Right atrium auricular region (tissue), 2 donors: ENCODE measurements at places on chromosomes 4 and X. TPM values are rescaled to one million over a fixed set of nuclear protein-coding genes. Genes with fewer than 3 reads are reported as not detected.

DNA sequence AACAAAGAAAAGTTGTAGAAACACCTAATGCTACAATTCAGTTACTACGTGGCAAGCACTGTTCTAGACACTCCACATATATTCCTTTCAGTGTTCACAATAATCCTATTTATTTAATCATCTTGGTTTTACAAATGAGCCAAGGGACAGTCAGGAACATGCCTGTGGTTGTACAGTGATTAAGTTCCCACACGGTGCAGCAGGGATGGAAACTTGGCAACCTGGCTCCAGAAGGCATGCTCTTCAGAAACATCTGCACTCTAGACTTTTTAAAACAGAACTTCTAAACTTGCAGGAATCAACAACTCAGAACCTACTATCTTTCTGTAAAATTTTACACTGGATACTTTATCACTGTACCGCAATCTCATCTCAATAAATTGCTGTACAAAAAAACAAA lies 32.1 kb downstream of the TAPT1 start:
- no peak overlapping the region for H3K27ac ChIP-seq
- peaks cover 54% of the 10 kb centered on the region for H3K4me1 ChIP-seq

GRCh38 chrX:49876750-49877149 lies 2.5 kb upstream of the USP27X start:
- no peaks in the 10 kb centered on the region for H3K36me3 ChIP-seq
- no peaks in the 10 kb centered on the region for H3K4me1 ChIP-seq
- H3K4me3 ChIP-seq = no peak overlapping the region

DNA sequence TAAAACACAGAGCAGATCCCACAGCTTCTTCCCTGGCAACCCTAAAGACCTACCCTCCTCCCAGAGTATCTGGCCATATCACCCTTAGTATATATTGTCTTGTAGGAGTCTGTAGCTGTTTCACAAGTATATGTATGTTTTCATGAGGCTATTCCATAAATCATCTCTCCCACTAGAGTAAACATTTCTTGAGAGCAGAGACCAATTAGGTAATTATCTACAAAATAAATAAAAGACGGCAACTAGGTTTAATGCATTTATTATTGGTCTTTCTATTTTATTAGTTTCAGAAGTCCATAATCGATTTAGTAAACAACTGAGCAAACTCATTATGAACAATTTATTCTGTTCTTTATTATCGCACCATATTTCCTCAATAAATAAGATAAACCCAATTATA lies 7.0 kb downstream of the ACOT9 start:
- no peak for DNase-seq
- H3K4me1 ChIP-seq = no peaks in the 10 kb centered on the region
- peaks cover under 1% of the 10 kb centered on the region for H3K36me3 ChIP-seq
- H3K27ac ChIP-seq = no peak overlapping the region

The HMX1 gene
- total RNA-seq = not detected

The ODAPH gene
- total RNA-seq = not detected

The GPR173 gene
- total RNA-seq = 0.93 TPM

The SPATA4 gene
- 4.4 TPM for total RNA-seq

DNA sequence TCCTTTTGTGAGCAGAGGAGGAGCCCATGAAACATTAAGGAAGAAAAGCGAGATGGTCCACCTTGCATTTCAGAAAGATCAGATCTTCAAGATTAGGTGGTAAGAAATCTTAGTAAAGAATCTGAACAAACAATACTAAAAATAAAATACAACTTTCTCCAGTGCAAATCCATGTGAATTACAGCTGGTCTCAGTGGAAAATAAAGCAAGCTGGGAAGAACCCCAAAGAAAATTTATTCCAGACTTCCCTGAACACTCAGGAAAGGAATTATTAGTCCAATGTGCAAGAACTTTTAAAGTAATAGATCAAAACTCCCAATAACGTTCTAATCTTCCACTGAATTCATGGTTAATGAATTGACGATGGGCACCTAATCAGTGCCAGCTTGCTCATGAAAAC lies 37.3 kb upstream of the C1QTNF7 start:
- no peaks in the 10 kb centered on the region for H3K36me3 ChIP-seq
- no peak overlapping the region for H3K4me3 ChIP-seq
- H3K27ac ChIP-seq = no peak overlapping the region
- DNase-seq = no peak
- no peaks in the 10 kb centered on the region for H3K27me3 ChIP-seq

DNA sequence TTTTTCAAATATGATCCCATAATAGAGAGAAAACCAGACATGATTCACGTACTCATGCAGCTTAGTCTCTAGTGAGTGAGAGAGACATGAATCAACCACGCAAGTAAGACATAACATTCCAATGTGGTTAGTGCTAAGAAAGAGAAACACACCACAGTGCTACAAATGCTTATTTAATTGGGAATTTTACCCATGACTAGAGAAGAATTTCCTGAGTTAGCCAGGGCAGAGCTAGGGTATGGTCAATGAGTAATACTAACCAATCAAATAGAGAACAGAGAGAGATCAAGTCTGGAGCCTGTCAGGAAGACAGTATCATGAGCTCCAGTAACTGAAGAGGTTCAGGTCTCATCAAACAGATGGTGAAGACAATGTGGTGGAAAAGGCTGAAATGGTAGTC lies 495.2 kb downstream of the PDGFC start:
- H3K27ac ChIP-seq = no peak overlapping the region
- no peak overlapping the region for H3K4me3 ChIP-seq
- H3K36me3 ChIP-seq = no peaks in the 10 kb centered on the region

- H3K27me3 ChIP-seq = no peaks in the 10 kb centered on the region
- DNase-seq = no peak
- no peak overlapping the region for H3K27ac ChIP-seq
- H3K4me1 ChIP-seq = peaks cover 4% of the 10 kb centered on the region
Measured at GRCh38 chrX:77925764-77926163, 15.3 kb downstream of the ATP7A start.

DNA sequence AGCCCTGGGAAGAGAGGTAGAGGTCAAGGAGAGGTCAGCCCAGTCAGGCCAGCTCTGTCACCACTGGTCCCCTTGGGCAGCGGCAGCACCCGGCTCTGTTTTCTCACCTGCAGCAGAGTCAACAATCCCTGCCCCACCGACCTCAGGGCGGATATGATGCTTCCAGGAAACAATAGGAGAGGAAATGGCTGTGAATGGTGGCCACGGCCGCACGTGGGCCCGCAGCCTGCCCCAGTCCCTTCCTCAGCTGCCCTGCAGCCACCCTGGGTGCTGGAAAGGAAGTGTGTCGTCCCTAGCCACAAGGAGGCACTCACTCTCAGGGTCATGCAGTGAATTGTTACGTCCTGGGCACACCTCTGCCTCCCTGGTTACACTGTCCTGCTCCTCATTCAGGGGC lies 92.5 kb upstream of the ENPP6 start:
- H3K4me1 ChIP-seq = no peaks in the 10 kb centered on the region
- H3K4me3 ChIP-seq = no peak overlapping the region
- DNase-seq = no peak

The KDR gene
- 52.9 TPM for total RNA-seq

DNA sequence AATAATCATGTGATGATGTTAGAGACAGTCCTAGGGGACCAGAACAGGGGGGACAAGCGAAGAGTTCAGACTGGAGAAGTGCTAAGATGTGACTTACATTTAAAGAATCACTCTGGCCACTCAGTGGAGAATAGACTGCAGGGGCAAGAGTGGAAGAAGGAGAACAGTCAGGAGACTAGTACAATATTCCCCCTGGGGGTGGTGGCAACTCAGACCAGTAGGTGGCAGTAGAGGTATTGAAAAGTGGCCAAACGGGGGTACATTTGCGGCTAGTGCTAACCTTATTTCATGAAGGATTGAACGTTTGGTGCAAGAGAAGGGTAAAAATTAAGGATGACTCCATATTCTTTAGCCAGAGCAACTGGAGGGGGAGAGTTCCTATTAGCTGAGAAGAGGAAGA lies 2.7 kb upstream of the BMX start:
- no peak overlapping the region for H3K4me3 ChIP-seq
- H3K4me1 ChIP-seq = no peaks in the 10 kb centered on the region
- DNase-seq = no peak
- H3K36me3 ChIP-seq = no peaks in the 10 kb centered on the region
- no peak overlapping the region for H3K27ac ChIP-seq
- no peaks in the 10 kb centered on the region for H3K27me3 ChIP-seq

- DNase-seq = no peak
- H3K36me3 ChIP-seq = no peaks in the 10 kb centered on the region
- no peaks in the 10 kb centered on the region for H3K4me1 ChIP-seq
- H3K27me3 ChIP-seq = no peaks in the 10 kb centered on the region
- H3K4me3 ChIP-seq = no peak overlapping the region
- H3K27ac ChIP-seq = no peak overlapping the region
Measured at GRCh38 chr4:171162478-171162877, 650.7 kb upstream of the GALNTL6 start.

GRCh38 chrX:32408389-32408788 lies 803.0 kb downstream of the DMD start:
- no peaks in the 10 kb centered on the region for H3K4me1 ChIP-seq
- H3K27me3 ChIP-seq = no peaks in the 10 kb centered on the region
- no peak overlapping the region for H3K27ac ChIP-seq
- H3K4me3 ChIP-seq = no peak overlapping the region
- H3K36me3 ChIP-seq = no peaks in the 10 kb centered on the region
- no peak for DNase-seq

The REELD1 gene
- not detected for total RNA-seq

The DIAPH2 gene
- 12.7 TPM for total RNA-seq

The S100P gene
- not detected for total RNA-seq

GRCh38 chr4:148196164-148196563 lies 246.1 kb downstream of the NR3C2 start:
- H3K27me3 ChIP-seq = no peaks in the 10 kb centered on the region
- DNase-seq = no peak
- no peak overlapping the region for H3K27ac ChIP-seq
- no peak overlapping the region for H3K4me3 ChIP-seq

GRCh38 chr4:114383721-114384120 lies 214.9 kb upstream of the UGT8 start:
- H3K4me3 ChIP-seq = no peak overlapping the region
- H3K27ac ChIP-seq = no peak overlapping the region
- H3K36me3 ChIP-seq = no peaks in the 10 kb centered on the region
- no peaks in the 10 kb centered on the region for H3K4me1 ChIP-seq
- H3K27me3 ChIP-seq = no peaks in the 10 kb centered on the region

- DNase-seq = no peak
- H3K27me3 ChIP-seq = no peaks in the 10 kb centered on the region
- no peaks in the 10 kb centered on the region for H3K4me1 ChIP-seq
Measured at GRCh38 chr4:97367878-97368277, 775.4 kb downstream of the STPG2 start.

The SLC26A1 gene
- total RNA-seq = not detected

DNA sequence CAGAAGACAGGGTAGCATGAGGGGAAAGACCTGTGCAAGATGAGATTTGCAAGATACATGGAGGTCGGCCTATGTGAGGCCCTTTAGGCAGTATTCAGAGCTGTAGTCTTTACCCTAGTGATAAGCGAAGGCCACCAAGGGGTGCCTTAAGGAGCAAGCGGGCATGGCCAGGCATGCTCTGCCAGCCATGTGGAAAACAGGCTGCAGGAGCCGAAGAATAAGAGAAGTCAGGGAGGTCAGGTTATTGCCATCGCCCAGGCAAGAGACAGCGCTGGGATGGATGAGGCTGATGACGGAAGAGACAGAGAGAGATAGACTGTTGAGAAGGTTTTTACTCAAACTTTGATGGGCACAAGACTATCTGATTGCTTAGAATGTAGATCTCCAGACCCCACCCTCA lies 7.0 kb upstream of the FATE1 start:
- no peak overlapping the region for H3K4me3 ChIP-seq
- no peaks in the 10 kb centered on the region for H3K36me3 ChIP-seq
- H3K27ac ChIP-seq = no peak overlapping the region
- DNase-seq = no peak

The TNIP3 gene
- not detected for total RNA-seq

GRCh38 chrX:72121383-72121782 lies 10.3 kb downstream of the RTL5 start:
- peak overlapping the region; percentile 63 for H3K27ac ChIP-seq
- no peak overlapping the region for H3K4me3 ChIP-seq
- no peaks in the 10 kb centered on the region for H3K27me3 ChIP-seq
- no peaks in the 10 kb centered on the region for H3K4me1 ChIP-seq
- peak; percentile 85 for DNase-seq
- no peaks in the 10 kb centered on the region for H3K36me3 ChIP-seq

GRCh38 chr4:70969076-70969475 lies 24.4 kb upstream of the DCK start:
- H3K36me3 ChIP-seq = no peaks in the 10 kb centered on the region
- no peak for DNase-seq
- no peaks in the 10 kb centered on the region for H3K4me1 ChIP-seq
- no peak overlapping the region for H3K4me3 ChIP-seq

The KIT gene
- total RNA-seq = 2.6 TPM

DNA sequence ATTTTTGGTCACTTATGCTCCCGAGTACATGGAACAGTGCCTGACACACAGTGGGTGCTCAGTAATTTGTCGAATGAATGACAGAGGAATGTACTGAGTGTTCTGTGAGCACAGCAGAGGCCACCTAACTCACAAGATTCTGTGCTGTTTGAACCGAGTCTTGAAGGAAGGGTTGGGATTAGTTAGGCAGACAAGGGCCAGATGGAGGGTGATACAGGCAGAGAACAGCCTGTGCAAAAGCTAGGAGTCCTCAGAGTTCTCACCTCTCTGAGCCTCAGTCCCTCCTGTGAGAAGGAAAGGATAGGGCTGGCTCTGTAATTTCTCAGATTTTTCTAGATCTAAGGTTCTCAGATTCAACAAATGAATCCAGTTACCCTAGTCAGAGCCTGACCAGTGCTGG lies 108.8 kb downstream of the NHSL2 start:
- DNase-seq = peak; percentile 32
- no peak overlapping the region for H3K4me3 ChIP-seq
- no peaks in the 10 kb centered on the region for H3K4me1 ChIP-seq
- H3K36me3 ChIP-seq = no peaks in the 10 kb centered on the region

DNA sequence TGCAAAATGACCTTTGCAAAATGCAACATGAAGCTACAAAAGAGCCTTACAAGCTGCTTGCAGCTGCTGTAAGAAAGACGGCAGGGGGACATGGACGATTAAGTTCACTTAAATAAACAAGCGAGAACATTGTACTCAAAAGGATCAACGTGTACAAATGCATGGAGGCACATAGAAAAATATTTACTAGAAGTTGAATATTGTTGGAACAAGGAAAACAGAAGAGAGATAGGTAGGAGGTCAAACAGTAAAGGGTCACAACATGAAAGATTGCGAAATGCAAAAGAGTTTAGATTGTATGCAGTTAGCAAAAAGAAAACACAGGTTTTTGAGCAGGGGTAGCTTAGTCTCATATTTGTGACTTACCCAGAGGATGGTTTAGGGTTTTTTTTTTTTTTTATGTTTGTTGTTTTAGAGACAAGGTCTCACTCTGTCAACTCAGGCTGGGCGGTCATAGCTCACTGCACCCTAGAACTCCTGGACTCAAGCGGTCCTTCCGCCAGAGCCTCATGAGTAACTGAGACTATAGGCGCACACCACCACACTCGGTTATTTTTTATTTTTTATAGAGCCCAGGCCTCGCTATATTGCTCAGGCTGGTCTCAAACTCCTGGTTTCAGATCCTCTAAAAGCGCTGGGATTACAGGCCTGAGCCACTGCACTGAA lies 1.4 kb upstream of the PHF8 start:
- no peak overlapping the region for H3K4me3 ChIP-seq
- H3K4me1 ChIP-seq = no peaks in the 10 kb centered on the region
- no peaks in the 10 kb centered on the region for H3K27me3 ChIP-seq
- H3K36me3 ChIP-seq = peaks cover 4% of the 10 kb centered on the region

The NAP1L3 gene
- 7.5 TPM for total RNA-seq

GRCh38 chrX:41435708-41436107 lies 11.4 kb upstream of the NYX start:
- H3K4me1 ChIP-seq = no peaks in the 10 kb centered on the region
- H3K36me3 ChIP-seq = no peaks in the 10 kb centered on the region
- no peak overlapping the region for H3K27ac ChIP-seq
- H3K4me3 ChIP-seq = no peak overlapping the region
- DNase-seq = no peak
